Sciatic nerve (tissue), 2 donors: ENCODE measurements at places on chromosomes 1 and 21. TPM values are rescaled to one million over a fixed set of nuclear protein-coding genes. Genes with fewer than 3 reads are reported as not detected.

- no peak for DNase-seq
Measured at GRCh38 chr1:228862542-228863505, 127.5 kb downstream of the RHOU start.

DNA sequence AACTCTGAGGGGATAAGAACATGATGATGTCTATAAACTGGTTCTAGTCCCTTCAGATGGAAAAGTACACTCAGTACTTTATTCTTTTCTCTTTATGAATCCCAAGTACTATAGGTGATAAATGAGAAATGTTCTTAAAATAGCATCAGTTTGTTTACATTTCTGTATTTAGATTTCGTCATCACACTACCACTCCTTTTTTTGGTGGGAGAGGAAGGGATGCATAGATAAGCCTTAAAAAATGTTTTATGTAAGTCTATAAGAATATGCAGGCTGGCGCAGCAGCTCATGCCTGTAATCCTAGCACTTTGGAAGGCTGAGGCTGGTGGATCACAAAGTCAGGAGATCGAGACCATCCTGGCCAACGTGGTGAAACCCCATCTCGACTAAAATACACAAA, 144.8 kb downstream of the USP25 start:
- no peak for DNase-seq

- no peak for DNase-seq
Measured at GRCh38 chr21:26739189-26739588, 106.0 kb downstream of the ADAMTS1 start.

DNA sequence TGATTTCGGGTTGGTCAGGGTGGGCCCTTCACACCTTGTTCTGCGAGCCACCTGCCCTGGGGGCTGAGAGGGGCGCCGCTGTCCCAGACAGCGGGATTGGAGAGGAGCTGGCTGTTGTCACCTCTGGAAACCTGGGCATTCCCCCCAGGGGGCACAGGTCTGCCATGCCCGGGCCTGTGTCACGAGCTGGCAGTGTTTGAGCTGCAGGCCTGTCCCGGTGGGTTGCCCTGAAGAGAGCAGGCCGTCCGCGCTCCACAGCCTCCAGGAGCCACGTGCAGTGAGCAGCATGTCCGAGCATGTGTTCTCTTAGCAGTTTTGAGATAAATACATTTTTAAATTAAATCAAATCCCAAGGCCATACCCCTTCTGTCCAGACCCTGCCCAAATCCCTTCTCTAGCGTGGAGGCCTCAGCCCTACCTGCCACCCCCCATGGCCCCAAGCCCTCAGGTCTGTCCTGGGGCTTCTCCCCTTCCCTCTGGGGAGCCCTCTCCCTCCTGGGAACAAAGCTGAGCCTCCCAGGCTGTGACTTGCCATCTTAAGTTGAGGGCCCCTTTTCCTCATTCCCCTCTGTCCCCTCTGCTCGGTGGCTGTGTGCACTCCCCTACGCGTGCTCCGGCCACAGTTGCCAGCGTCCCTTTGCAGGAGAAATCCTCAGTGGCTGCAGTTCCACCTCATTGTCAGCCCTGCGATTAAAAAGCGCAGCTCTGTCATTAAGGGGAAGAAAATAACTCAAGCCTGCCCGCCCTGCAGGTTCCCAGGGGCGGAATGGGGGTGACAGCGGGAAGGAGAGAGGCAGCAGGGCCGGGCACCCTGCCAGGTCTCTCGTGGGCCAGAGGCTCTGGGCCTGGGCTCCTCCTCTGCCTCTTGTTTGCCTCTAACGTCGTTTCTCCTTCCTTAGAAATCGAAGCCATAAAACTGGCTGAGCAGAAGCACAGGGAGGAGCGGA, 26.6 kb downstream of the SLX9 start:
- DNase-seq = no peak

The IL20 gene
- not detected for total RNA-seq
